ENCODE measurements at places on chromosomes 11 and 22.

GRCh38 chr11:63417174-63417852, 47.7 kb downstream of the SLC22A9 start:
- no peak for DNase-seq

GRCh38 chr22:28413612-28414399, 265.8 kb downstream of the TTC28 start:
- DNase-seq, result no peak

- no peak for DNase-seq
Observed at GRCh38 chr22:21991304-21991596, 8.7 kb upstream of the TOP3B start.

DNA sequence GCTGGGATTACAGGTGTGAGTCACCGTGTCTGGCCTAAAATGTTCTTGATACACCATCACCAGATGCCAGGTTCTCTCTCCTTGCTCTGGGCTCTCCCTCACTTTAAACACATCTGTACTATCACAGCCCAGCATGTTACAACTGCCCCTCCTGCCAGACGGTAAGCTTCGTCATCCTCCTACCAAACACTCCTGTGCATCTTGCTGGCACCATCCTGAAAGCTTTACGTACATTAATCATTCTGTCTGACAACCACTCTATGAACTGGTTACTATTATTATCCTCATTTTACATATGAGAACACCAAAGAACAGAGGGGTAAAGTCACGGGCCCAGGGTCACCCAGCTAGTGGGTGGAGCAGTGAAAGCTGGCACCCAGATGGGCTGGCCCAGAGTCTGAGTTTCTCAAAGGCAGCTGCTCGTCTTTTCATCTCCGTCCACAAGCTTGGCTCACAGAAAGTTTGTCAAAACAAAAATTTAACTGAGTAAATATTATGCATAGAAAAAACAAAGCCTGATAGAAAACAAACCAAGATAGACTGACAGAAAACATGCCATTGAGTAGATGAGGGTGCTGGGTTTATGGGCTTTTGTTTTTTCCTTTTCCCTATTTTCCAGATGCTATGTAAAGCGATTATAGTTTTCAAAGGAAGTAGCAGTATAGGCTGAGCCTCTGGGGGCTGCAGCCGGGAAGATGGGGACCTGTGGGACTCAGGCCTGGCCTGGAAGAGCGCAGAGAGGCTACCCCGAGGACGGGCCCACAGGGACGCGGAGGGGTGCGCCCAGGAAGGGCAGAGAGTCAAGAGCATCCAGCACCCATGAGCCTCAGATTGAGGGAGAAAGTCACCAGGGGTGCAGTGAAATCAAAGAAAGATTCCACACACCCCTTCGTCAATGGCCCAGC, 9.5 kb downstream of the PLA2G6 start:
- no peak for DNase-seq

DNA sequence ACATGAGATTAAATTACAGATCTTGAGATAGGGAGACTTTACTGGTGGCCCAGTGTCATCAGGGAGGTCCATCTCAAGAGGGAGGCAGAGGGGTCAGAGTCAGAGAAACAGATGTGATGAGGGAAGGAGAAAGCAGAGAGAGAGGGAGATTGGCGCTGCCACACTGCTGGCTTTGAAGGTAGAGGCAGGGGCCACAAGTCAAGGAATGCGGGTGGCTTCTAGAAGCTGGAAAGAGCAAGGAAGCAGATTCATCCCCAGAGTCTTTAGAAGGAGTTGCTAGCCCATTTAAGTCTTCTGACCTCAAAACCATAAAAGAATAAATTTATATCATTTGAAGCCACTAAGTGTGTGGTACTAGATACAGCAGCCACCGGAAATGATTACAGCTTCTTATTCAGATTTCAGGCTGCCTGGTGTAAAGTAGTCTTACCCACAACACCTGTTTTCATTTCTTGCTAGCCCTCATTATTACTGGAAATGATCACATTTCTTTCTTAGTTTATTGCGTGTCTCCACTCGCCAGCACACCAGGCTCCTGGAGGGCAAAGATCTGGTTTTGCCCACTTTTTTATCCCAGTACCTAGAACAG, 12.6 kb upstream of the SERPINH1 start:
- no peak for DNase-seq

GRCh38 chr11:64341851-64342791, 2.1 kb downstream of the CCDC88B start:
- peak; percentile 93 for DNase-seq

- no peak for DNase-seq
Observed at GRCh38 chr11:1146365-1146764, 11.4 kb upstream of the MUC5AC start.

DNA sequence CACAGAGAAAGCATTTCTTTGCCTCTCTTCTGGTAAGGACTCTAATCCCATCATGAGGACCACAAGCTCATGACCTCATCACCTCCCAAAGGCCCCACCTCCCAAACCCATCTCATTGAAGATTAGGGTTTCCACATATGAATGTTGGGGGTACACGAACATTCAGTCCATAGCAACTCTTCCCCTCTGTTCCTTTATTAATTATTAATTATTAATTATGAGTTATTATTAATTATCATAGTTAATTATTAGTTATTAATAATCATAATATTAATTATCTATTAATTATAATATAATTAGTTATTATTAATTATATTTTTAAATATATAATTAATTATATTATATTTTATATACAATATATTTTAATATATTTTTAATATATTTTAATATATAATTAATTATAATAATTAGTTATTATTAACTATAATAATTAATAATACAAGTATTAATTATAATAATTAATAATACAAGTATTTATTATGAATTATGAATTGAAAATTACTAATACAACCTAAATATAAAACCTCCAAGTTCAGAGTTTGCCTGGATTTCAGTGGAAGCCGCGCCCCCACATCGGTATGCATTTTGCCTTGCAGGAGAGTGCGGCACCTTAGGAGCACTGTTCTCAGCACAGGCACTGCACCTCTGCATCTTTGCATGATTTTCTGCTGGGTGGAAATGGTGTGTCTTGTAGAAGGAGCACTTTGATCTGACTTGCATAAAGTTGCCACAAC, 128.0 kb upstream of the FGF3 start:
- no peak for DNase-seq

GRCh38 chr22:37370306-37370979, 56.8 kb downstream of the ELFN2 start:
- DNase-seq, result no peak

GRCh38 chr11:35218956-35219355, 80.0 kb downstream of the CD44 start:
- no peak for DNase-seq

- no peak for DNase-seq
Observed at GRCh38 chr11:61149624-61150615, 11.3 kb downstream of the VPS37C start.

- no peak for DNase-seq
Observed at GRCh38 chr11:12259956-12260355, 117.4 kb upstream of the PARVA start.

GRCh38 chr11:128551058-128551457, 36.3 kb downstream of the ETS1 start:
- peak; percentile 28 for DNase-seq

GRCh38 chr11:126392633-126393013, 37.1 kb downstream of the ST3GAL4 start:
- DNase-seq, result no peak

GRCh38 chr11:2690596-2691354, 9.0 kb downstream of the KCNQ1OT1 start:
- no peak for DNase-seq

- DNase-seq, result no peak
Observed at GRCh38 chr11:61963016-61963281, 4.5 kb downstream of the FTH1 start.

DNA sequence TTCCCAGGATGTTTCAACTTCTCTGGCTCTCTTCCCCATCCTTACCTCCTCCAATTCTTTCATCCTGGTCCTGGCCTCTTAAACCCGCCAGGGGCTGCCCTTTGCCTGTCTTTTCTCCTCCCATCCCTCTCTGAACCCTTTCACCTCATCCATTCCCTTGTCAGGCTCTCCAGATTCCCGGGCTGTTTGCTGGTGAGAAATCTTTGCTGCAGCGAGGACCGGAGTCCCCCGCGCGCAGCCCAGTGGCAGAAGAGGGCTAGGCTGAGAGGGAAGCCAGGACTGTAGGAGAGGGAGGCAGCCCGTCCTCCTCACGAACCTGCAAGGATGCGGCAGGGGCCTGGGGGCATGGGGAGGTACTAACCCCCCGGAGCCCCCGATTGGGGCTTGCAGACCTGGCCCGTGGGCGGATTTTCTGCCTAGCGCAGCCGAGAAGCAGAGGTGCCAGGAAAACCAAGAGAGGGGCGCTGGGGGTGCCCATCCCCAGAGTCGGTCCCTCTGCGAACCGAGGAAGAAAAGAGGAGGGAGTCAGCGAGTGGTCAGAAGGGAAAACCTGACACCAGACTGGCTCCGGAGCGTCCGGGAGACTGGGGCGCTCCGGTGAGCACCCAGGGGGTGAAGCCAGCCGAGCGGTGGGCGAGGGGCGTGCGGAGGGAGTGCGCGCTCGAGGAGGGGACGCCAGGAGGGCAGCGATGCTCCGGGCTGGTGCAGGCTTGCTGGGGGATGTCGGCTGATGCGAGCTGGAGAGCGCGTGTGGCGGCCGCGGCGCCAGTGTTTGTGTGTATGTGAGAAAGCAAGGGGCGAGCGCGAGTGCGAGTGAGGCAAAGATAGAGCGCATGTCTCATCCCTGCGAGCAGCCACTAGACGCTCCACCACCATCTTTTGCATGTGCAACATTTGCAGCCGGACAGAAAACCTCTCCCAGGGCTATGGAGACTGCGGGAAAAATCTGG, at the start of gene GRIA4:
Gene GRIA4, plus strand, starts transcription at position 242 of the 950 bp plus-strand sequence. CDS start 925 bp downstream, outside the sequence.
- DNase-seq, result no peak

DNA sequence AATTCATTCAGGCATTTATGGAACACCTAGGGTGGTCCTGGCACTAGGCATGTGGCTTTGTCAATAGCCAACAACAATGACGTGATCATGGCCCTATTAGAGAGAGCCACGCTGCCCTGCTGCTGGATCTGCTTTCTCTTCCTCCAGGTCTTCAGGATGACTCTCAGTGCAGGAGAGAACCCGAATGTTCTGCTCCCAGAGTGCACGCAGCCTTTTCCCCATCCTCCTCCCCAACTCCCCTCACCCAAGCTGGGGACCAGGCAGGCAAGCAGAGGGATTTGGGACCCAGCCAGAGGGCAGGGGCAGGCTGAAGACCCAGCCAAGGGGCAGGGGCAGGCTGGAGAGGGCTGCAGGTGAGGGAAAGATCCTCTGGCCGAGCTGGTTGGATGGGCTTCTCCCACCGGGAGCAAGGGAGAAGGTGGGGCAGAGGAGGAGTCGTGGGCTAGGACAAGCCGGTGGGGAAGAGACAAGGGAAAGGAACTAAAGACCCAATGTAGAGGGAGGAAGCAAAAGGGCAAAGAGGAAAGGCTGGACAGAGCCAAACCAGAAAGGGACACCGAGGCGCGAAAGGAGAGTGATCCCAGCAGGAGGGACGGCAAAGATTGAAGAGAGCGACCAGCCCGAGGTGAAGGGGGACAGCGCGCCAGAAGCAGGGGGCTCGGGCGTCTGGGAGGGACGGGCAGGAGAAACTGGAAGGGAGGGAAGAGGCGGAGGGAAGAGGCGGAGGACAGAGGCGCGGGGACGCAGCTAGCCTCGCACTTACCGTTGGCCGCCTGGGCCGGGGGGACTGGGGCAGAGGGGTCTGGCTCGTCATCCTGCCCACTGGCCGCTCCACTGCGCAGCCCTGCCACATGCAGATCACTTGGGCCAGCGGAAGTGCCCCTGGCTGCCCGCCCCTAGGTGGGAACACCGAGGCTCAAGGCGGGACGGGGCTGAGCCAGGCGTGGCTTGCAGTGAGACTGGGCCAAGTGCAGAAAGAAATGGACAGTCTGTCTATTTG, at the start of gene KCTD14:
Gene KCTD14, minus strand, starts transcription at position 880 of the 1,000 bp plus-strand sequence. Its CDS starts 27 bp downstream, at position 853.
- no peak for DNase-seq

DNA sequence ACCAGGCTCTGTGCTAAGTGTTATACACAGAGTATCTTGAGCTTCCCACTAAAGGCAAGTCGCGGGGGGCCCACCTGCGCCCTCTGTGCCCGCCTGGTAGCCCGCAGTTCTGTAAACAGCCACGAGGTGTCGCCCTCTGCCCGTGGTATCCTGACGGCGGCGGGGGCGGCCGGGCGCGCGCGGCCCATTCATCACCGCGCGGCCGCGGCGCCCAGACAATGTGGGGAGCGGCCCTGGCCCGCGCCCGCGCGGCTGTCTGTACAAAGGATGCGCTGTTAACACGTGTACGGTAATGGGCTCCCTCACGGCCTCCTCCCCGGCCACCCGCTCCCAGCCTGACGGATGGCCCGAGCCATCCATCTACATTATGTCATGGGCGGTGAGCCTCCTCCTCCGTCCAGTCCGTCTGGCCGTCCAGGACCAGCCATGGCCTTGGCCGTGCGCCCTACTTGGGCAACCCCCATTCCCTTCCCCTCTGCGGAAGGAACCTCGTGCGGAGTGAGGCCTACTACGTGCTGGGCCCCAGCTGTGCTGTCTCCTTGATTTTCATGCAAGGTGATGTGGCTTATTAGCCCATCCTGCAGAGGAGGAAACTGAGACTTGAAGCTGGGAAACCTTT, 99.4 kb downstream of the MIAT start:
- DNase-seq, result peak; percentile 4

GRCh38 chr11:64637334-64638017, 46.5 kb downstream of the SLC22A12 start:
- DNase-seq, result no peak

- DNase-seq, result no peak
Observed at GRCh38 chr11:27722953-27723344, 22.7 kb upstream of the BDNF start.

- DNase-seq, result no peak
Observed at GRCh38 chr11:14124350-14124749, 161.8 kb downstream of the SPON1 start.

- DNase-seq, result no peak
Observed at GRCh38 chr11:130403271-130403804, 25.1 kb downstream of the ADAMTS8 start.

DNA sequence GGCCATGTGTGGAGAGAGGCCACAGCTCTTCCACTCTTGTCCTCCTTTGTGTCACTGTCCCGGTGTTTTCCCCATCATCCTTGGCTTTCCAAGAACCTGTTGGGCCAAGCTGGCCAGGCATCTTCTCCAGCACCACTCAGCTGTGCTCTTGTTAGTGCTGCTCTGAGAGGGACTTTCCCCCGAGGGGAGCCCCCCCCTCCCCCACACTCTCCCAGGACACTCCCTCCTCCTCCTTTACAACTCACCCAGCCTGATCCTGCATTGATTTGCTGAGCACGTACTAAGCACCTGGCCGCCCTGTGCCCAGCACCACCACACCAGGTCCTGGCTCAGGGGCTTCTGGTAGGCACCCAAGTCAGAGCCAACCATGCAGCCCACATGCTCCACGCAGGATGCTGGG, 13.2 kb downstream of the TP53AIP1 start:
- no peak for DNase-seq

- no peak for DNase-seq
Observed at GRCh38 chr22:25514436-25515180, 49.9 kb upstream of the GRK3 start.

DNA sequence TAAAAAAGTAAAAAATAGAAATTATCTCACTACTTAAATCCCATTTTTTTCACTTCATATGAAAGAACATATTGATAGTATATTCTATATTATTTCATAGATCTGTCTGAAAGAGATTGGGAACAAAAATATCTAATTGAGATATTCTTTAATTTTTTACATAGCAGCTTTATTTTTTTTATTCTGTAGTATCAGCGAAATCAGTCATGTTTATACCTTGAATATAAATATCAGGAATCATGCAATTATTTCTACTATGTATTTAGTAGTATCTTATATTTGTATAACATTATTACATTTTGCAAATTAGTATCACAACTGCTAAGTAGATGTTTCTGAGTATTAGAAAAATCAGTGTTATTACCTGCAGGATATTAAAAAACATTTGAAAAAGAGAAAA, 20.4 kb downstream of the C11orf54 start:
- no peak for DNase-seq

- DNase-seq, result no peak
Observed at GRCh38 chr11:34830035-34830434, 86.1 kb downstream of the APIP start.

GRCh38 chr11:37557990-37558389, 960.0 kb upstream of the RAG2 start:
- DNase-seq, result no peak

Data from CD4-positive, alpha-beta T cell treated with Interleukin-12 subunit alpha and Interleukin-12 subunit beta, for 1 hour (primary cell).